ENCODE measurements at places on chromosomes 3 and 15. TPM values are rescaled to one million over a fixed set of nuclear protein-coding genes. Genes with fewer than 3 reads are reported as not detected.

GRCh38 chr3:41198526-41198925 is 779 bp upstream of the CTNNB1 start:
- DNase-seq: peak; percentile 59

GRCh38 chr15:49436751-49437150 is 13.7 kb downstream of the FGF7 start:
- no peak for DNase-seq

- no peak for DNase-seq
Observed at GRCh38 chr15:70319466-70319865, 221.7 kb upstream of the TLE3 start.

Gene ZCWPW2
- total RNA-seq: 2.1 TPM

Gene GSK3B
- total RNA-seq: 16.0 TPM

Gene CDHR4
- total RNA-seq: not detected

- DNase-seq: no peak
Observed at GRCh38 chr3:174398761-174399160, 460.4 kb upstream of the NAALADL2 start.

GRCh38 chr3:108907194-108907593 is 46.5 kb downstream of the GUCA1C start:
- DNase-seq: no peak

GRCh38 chr3:123641505-123641904 is 56.7 kb upstream of the HACD2 start:
- DNase-seq: no peak

DNA sequence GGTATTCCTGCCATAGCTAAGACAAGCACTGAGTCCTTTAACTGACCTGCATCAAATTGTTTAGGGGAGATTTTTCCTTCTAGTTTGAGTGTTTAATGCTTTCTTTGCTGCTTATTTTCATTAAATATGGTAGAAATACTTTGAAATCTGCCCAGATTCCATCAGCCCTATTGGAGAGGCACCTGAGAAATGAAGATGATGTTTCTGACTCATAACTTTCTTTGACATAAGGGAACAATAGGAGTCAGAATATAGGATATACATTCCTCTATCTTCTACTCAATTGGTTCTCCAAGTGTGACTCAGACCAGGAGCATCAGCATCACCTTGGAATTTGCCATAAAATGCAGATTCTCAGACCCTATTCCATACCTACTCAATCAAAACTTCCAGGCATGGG is 27.4 kb downstream of the BTD start:
- no peak for DNase-seq

DNA sequence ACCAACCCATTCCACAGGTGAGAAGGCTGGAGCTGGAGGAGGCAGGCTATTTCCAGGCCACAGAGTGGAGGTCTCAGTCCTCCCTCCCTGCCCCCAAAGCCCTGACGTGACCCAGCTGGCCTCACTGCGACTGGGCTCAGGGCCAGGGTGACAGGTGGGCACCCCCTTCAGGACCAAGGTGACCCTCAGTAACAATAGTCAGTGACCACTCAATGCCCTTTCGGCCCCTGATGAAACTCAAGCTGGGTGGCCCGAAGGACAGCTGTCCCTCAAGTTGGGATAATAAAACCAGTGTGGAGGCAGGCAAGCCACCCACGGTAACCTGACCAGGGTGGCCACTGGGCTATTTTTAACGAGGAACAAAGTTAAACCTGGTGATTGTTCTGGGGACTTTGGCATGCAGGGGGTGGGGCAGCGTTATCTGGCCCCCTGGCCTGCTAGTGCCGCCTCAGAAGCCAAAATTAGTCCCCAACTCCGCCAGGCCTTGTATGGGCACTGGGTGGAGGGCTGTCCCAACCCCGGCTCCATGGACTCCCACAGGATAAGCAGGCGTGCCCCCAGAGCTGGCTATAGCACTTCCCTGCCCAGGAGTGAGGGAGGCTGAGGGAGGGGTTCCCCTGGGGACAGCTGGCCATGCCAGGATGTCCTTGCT is 1.1 kb downstream of the TNNC1 start:
- DNase-seq: peak; percentile 36

GRCh38 chr3:71247958-71248335 is 335.6 kb downstream of the FOXP1 start:
- no peak for DNase-seq

GRCh38 chr15:101424984-101425383 is 64.5 kb downstream of the PCSK6 start:
- no peak for DNase-seq
